ENCODE measurements at places on chromosomes 13 and 19.

- peak; percentile 18 for DNase-seq
Observed at GRCh38 chr13:43786766-43787517, at the start of gene ENOX1. Gene ENOX1 (minus strand): TSS chr13:43786972.

DNA sequence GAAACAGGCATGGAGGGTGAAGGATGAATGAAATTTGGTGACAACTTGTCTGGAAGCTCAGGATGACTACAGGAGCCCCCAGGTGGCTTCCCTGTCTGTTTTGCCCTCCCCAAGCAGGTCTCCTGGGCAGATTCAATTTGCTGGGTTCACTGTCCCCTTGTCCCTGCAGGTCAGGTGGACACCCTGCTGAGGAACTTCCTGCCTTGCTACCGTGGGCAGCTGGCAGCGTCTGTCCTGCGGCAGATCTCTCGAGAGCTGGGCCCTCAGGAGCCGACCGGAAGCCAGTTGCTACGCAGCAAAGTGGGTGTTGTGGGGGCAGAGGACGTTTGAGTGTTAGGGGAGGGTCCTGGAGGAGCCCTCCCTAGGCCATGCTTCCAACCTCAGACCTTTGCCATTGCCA, 19.1 kb downstream of the PGLS start:
- no peak for DNase-seq

DNA sequence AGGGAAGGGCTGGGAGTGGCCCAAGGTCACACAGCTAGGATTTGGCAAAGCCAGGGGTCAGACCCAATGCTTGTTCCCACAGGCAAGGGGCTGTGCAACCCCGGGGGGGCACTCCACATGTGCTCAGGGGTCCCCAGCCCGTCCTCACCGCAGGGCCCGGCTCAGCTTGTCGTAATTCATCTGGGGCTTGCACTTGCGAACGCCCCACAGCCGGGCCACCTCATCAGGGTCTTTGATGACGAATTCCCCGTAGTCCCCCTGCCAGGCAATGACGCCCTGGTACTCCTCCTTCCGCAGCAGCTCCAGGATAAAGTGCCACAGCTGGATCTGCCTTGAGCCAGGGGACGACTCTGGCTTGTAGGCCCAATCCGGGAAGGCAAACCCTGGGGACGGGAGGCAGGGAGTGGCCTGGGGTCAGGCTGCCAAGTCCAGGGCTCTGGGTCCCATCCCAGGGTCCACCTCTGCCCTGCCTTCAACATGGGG, 4.7 kb downstream of the ERF start:
- no peak for DNase-seq

- DNase-seq: peak; percentile 46
Observed at GRCh38 chr19:35267818-35268535, 785 bp upstream of the USF2 start.

DNA sequence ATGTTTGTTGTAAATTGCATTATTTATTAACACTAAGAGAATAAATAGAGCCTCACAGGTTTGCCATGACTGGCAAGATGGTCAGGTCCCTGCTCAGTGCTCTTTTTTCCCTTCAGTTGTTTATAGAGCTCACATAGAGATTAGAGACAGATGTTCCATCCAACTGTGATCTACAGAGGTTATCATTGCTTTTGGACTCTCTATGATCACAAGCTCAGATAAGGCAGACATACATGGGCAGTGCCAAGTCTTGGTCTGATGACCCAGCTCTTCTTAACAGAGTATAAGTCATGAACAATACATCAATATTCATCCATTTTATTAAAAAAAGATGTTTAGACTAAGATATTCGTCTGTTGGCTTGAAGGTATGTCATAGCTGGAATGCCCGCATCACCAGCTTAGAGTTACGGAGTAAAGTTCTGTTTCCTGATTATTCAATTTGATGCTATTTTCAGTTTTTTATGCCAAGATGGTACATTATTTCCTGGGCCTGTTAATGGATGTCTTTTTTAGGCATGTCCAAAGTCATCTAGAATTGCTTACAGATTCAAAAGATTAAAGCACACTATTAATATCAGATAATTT, 729.8 kb upstream of the SLC10A2 start:
- DNase-seq: no peak

- DNase-seq: peak; percentile 39
Observed at GRCh38 chr13:46751811-46752635, 44.9 kb downstream of the ESD start.

DNA sequence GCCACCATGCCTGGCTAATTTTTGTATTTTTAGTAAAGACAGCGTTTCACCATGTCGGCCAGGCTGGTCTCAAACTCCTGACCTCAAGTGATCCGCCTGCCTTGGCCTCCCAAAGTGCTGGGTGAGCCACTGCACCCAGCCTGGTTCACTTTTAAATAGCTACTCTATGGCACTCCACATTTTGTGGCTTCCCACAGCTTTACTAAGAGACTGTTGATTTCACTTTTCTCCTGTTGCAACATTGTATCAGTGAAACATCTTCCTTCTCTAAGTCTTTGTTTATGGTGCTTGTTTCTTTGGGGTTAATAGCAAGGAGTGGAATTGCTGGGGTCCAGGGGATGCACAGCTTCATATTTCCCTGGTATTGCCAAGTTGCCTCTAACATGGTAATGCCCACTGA, 12.3 kb downstream of the TMEM38A start:
- no peak for DNase-seq

- DNase-seq: no peak
Observed at GRCh38 chr13:89899302-89900103, 1448.0 kb upstream of the MIR17HG start.

- no peak for DNase-seq
Observed at GRCh38 chr19:38340927-38341326, 5.3 kb downstream of the CATSPERG start.

- DNase-seq: no peak
Observed at GRCh38 chr13:94169454-94170144, 309.9 kb downstream of the DCT start.

DNA sequence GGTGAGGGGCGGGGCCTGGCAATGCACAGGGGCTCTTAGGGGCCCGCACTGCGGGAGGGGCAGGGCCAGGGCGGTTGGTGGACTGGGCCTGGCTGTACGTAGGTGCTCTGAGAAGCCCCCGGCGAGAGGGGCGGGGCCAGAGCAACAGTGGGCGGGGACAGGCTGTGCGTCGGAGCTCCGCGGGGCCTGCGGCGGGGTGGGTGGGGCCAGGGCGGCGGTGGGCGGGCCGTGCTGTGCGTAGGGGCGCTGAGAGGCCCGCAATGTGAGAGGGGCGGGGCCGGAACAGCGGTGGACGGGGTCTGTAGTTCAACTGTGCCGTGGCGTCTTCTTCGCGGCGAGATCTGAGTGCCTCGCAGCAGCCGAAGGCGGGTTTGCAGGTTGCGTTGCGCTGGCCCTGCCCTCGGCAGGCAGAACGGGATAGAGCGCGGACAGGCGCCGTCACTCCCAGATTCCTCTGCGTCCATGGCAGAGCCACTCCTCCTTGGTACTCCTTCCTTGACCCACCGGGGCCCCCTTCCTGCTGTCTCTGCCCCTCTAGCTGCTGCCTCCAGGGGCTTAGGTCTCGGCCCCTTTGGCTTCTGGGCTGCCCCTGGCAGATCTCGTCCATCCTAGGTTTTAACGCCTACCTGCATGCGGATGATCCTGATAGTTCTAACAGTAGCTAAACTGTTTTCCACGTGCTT, 33.2 kb downstream of the CCNE1 start:
- peak; percentile 98 for DNase-seq

DNA sequence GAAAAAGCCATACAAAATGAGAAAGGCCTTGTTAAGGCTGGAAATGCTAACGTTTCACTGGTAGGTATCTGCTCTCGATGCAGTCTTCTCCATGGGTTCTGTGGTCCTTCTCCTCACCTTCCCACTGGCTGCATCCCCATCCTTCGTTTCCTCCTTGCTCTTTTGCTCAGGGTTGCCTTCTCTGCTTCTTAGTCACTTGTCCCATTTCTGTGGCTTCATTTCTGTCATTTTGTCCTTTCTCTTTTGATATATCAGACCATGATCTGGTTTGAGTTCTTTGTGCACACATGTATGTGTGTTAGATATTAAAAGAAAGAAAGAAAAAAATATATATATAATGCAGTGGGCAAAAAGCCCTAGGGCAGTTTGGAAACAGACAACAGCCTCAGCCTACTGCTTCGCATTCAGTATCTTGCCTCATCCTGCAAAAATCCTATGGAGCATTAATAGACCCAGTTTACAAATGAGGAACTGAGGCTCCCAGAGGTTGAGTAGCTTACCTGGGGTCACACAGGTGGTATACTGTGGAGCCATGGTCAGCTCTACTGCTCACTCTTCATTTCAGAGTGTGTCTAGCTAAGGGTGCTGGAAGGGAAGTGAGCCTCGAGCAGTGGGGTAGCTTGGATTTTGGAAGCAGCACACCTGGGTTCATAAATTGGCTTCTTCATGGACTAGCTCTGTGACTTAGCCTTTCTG, 57.6 kb upstream of the MEDAG start:
- DNase-seq: no peak

- no peak for DNase-seq
Observed at GRCh38 chr13:110965755-110966134, 50.9 kb upstream of the ANKRD10 start.

- no peak for DNase-seq
Observed at GRCh38 chr19:51708811-51709210, 15.0 kb downstream of the HAS1 start.

- DNase-seq: no peak
Observed at GRCh38 chr13:67355812-67356476, 125.8 kb upstream of the PCDH9 start.

DNA sequence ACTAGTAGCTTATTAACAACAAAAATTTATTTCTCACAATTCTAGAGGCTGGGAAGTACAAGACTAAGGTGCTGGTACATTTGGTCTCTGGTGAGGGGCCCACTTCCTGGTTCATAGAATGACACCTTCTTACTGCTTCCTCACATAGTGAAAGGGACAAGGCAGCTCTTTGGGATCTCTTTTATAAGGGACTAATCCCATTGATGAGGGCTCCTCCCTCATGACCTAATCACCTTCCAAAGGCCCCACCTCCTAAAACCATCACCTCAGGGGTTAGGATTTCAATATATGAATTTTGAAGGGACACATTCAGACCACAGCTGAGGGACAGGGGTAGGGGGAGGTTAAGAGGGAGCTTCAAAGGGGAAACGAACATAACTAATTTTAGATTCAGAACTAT, 20.3 kb downstream of the SPART start:
- DNase-seq: no peak

DNA sequence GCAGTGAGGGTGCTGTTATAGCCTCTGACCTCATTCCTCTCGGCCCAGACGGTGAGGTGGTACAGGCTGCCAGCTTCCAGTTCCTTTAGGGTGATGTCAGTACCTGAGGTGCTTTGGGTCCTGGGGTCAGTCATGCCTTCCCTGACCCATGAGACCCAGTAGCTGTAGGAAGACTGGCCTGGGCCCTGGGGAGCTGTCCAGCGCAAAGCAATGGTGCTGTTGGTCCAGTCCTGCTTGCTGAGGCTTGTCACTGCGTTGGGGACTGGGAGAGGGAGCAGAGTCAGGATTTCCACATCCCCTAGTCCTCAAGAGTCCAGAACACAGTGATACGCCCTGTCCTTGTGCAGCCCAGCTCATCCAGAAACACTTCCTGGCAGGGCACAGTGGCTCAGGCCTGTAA, 10.7 kb downstream of the PTPRH start:
- no peak for DNase-seq

All from stimulated activated CD4-positive, alpha-beta T cell treated with anti-CD3 and anti-CD28 coated beads, Interleukin-1b, Interleukin-23, amount 100 ng/mL, for 24 hours (primary cell).